ENCODE measurements at places on chromosomes 5 and 9.

DNA sequence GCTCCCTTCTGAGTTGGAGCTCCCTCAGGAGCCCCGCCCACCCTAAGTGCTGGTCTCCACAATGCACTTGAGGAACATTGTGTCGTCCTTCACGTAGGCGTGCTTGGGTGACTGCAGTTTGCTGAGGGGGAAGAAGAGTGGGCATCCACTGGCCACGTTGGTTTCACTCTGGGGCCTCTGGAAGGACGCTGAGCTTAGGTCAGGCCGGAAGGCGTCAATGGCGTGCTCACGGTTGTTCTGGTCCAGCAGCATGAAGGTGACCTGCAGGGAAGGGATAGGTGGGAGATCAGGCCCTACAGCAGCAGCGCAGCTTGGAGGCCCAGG lies 21.7 kb downstream of the TRAF1 start:
- DNase-seq: no peak

DNA sequence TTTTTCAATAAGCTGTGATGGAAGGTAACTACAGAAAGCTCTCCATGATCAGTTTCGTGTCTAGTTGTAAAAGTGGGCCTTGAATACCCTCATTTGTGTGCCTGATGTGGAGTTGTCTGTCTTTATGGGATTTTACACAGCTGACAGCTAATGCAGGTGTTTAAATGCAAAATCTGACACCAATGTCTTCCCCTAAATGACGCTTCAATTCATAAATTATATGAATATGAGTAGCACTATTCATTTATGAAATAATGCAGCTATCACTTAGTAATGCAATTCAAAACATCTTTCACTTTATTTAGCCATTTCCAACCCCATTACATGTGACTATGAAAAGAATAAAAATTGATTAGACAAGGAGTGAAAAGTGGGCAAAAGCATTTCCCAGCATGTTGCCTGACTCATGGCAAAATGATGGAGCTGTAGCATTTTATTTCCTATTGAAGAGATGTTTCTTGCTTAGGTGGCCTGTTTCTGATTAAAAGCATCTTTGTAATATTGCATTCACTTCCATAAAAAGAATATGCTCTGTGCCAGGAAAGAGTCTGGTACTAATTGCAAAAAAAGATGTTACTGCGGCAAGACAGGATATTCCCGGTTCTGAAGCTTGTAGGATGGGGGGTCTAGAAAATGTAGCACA lies 116.7 kb upstream of the HAPLN1 start:
- no peak for DNase-seq

GRCh38 chr5:154757814-154758406 lies 2.7 kb downstream of the LARP1 start:
- DNase-seq: peak; percentile 44

DNA sequence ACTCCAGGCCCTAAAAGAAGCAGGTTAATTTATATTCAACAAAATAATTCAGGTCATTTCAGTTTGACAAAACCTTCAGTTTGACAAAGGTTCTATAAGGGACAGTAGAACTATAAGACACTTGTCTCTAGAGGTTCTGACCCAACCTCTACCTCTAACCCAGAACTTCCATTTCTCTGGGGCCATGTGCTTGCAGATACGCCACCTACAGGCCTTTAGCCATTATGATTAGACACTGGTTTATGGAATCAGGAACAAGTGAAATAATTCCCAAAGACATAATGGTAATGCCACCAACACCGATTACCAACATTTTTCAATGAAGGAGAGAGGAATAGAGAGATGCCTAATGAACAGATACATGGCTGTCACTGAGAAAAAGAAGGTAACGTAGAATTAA lies 733.9 kb downstream of the PRELID2 start:
- no peak for DNase-seq

DNA sequence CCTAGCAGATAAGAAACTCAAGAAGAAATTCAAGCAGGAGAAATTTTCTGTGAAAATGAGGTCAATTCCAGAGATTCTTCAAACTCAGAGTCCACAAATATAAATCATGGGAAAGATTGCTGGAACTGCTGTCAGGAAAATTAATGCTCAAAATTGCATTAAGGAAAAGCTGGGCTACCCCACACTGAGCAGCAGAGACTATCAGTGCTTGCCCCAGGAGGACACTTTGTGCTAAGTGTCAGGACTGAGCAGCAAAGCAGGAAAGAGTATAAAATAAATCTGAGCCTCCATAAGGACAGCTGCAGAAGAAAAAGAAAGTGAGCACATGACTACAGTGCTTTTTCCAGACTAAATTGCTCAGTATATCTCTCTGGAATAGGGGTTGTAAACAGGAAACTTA lies 81.6 kb downstream of the RGS7BP start:
- no peak for DNase-seq

All from stimulated activated CD4-positive, alpha-beta T cell treated with anti-CD3 and anti-CD28 coated beads, Interleukin-15, amount 100 ng/mL, for 48 hours (primary cell).